NCI-H2171 (cell line): ENCODE measurements at places on chromosomes 3 and 15.

DNA sequence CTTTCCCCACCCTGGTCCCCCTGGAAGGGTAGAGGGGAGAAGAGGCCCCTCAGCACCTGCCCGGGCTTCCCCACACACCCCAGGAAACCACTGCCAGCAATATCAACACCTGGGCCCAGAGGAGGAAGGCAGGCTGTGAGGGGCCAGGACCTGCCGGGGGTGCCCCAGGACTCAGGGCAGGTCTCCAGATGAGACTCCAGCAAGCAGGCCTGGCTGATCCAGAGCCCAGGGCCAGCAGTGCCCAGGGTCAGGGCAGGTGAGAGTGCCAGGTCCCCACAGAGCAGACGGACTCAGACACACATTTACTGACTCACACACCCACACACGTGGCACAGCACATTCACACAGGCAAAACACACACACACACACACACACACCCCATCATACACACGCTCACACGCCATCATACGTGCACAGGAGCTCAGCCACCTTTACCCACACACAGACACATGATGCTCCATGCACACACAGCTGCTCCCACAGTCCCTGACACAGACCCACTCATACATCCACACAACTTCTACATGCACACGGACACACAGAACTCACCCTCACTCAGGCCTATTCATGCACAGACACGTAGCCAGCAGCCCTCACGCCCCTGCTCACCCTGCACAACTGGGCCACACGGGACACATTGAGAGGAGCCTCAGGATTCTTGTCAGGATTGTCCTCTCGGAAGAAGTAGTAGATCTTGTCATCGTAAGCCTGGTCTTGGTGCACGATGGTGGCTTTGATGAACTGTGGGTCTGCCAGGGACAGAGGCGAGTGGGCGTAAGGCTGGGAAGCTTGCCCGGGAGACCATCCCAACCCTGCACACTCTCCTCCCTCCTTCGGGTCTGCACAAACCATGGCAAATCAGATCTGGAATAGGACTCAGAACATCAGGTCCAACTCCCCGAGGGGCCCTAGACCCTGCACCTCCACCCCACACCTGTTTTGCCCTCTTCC lies 17.5 kb downstream of the SEMA7A start:
- DNase-seq: no peak

- DNase-seq: no peak
Observed at GRCh38 chr15:48005077-48005476, 115.7 kb upstream of the SLC24A5 start.

DNA sequence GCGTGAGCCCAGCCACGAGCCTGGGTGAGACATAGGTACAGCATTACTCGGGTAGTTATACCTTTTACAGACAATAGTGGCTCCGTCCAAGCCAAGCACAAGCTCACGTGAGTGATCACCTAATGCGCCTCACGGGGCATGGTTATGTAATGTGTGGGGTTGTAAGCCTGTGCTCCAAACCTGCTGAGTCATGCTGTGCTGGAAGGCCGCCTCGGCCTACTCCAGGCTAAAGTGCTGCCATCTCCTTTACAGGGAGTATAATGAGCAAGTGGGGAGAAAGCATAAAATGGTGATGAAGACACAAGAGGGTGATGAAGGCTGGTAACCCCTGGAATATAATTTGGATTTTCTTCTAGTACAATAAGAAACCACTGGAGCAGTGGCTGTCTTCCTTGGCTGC lies 175.8 kb upstream of the STT3B start:
- no peak for DNase-seq

DNA sequence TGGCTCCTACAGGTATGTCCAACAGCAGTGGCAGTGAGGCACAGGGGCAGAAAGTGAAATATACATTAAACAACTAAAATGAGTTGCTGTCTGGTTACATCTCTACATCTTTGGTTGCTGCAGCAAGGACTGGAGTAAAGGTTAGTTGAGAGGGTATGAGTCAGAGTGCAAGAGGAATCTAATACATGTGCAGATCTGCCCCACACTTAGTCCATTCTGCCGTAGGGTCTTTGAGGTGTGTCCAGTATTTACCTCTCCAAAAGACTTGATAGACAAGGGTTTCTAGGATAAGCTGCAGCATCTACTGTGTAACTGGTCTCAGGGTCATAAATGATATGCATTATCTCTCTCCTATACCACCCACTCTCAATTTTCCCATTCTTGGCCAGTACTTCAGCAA lies 6.2 kb upstream of the NEDD4 start:
- DNase-seq: no peak

DNA sequence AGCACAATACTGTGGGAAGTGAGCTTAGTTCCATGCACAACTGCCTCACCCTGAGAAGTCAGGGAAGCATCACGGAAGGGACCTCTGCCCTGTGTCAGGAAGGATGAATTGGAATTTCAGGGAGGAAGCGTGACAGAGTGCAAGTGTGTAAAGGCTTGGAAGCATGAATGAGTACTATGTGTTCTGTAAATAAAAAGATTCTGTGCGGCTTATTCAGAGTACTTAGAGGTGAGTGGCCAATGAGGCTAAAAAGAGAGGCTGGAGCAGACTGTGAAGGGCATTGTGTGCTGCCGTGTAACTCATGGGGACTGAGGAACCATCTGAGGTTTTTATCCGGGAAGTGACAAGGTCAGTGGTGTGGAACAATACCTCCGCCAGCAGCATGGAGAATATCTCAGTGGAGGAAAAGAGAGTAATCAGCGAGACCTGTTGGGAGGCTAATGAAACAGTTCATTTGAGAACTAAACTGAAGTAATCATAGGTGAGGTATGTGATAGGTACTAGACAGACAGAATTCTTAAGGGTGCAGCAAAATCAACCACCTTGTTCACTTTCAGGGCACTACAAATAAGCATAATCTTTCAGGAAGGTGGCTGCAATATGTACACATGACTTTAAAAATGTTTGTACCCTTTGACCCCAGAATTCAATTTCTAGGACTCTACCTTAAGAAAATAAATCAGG lies 64.9 kb upstream of the SPRED1 start:
- no peak for DNase-seq

GRCh38 chr3:25495726-25496253 lies 67.7 kb downstream of the RARB start:
- no peak for DNase-seq

GRCh38 chr15:69086427-69087204 lies 72.1 kb downstream of the NOX5 start:
- no peak for DNase-seq
